Right lobe of liver (tissue), 6 donors: ENCODE measurements at places on chromosomes 3 and 15. TPM values are rescaled to one million over a fixed set of nuclear protein-coding genes. Genes with fewer than 3 reads are reported as not detected.

DNA sequence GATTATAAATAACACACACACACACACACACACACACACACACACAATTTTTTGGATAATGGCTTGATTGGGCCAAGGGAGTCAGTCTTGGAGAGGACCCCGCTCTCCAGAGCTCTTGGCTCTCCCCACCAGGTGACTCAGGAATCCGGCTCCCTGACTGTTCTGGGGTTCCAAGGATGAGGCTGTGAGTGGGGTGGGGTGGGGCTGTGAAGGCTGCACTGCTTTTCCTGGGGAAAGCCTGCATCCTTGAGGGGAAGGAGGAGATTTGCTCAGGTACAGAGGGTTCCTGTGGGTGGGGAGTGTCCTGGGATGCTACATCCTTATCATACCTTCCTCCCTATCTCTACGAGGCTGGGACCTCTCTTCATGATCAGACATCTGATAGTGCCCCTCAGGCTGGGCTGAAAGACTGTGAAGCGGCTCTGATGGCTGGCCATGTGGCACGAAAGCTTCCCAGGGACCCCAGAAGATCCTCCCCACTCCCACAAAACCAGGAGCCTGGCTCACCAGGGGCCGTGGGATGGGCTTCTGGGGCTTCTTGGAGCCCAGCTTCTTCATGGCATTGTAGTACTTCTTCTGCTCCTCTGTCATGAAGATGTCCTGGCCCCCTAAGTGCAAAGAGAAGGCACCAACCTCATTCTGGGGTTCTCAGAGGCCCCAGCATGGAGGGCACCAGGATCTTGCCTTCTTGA, 59.2 kb downstream of the EXOG start:
- DNase-seq, result no peak

GRCh38 chr3:120275618-120276017, 9.4 kb downstream of the GPR156 start:
- DNase-seq, result no peak

DNA sequence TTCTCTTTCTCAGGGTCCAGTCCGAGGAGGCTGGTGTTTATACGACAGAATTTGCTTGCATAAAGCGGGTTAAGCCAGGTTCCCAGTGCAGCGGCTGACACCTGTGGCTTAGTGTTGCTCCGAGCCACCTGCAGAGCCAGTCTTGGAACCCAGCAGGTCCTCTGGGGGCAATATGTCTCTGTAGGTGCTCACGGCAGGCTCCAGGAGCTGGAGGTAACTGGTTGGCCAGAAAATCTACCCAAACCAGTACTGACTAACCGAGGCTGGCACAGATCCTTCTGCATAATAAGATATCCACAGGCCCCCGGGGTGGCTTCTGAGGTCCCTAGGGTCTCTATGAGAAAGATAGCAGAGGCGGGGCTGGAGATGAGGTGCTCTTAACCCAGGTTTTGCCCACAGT, 3.2 kb downstream of the MGLL start:
- DNase-seq, result no peak

- no peak for DNase-seq
These were observed 169.5 kb upstream of the C2CD4B start for GRCh38 chr15:62334536-62334935.

The NXPE3 gene
- total RNA-seq, result 2.9 TPM

The CLDN1 gene
- 149 TPM for total RNA-seq

The NME9 gene
- total RNA-seq, result not detected
